Right forelimb (tissue), 1 donor: ENCODE measurements at places on chromosomes 1 and 21.

DNA sequence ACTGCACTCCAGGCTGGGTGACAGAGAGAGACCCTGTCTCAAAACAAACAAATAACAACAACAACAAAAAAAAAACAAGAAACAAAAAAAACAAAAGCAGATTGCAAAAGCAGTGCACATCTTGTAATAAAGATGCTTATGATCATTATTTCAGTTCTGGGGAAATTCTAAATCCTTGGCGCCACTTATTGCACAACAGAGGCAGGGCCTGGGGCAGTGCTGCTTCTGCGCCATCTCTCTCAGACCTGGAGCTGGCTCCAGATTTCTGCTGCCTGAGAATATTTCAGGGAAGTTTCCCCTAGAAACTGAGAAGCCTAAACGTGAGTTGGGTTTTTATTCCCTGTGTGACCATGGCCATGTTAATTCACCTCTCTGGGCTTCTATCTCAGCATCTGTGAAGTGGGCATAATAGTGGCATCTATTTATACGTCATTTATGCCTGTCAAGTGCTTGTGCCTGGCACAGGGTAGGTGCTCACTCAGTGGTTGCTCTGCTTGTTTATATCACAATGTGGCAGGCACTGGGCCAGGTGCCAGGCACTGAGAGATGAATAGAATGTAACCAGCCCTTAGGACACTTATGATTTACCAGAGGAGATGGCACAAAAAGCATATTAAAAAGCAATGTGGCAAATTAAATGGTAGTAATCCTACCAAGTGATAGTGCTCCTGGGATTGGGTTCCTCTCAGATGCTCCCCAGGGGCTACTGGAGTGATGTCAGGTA, 67.9 kb downstream of the MDM4 start:
- no peak for DNase-seq

- no peak for DNase-seq
These were observed 53.4 kb upstream of the PTGFR start for GRCh38 chr1:78437396-78437795.

DNA sequence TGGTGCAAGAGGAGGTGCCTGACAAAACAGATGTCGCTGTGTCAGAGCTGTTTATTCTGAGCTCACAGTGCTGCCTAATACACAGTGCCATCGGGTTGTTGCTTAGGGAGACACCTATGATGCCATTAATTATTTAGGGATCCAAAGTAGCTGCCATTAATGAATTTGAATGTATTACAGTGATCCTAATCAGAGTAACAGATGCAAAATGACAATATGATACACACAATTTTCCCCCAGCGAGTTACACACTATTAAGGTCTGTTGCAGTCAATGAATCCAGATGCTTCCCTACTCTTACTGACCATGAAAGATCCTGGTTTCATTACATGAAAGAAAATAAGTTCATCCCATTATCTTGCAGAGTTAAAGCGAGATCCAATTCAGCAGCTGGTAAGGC, 91.3 kb downstream of the RWDD3 start:
- DNase-seq, result no peak

GRCh38 chr1:149931212-149931790, 3.7 kb upstream of the SF3B4 start:
- no peak for DNase-seq

DNA sequence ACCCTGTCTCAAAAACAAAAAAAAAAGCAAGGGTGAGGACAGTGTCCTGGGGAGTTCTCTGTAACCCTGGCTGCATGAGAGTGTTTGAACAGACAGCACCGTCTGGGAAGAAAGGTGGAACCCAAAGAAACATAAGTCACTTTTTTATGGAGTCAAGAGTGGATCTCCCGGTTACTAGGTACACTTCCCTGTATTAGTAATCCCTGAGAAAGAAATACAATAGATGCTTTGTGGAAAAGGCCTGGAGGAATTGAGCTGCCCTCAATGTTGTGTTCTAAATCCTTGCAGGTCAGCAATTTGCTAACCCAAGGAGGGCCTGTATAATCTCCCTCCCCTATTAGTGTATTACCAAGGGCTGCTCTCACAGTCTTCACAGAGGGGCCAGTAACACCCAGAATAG, 16.6 kb downstream of the DEGS1 start:
- DNase-seq, result no peak

DNA sequence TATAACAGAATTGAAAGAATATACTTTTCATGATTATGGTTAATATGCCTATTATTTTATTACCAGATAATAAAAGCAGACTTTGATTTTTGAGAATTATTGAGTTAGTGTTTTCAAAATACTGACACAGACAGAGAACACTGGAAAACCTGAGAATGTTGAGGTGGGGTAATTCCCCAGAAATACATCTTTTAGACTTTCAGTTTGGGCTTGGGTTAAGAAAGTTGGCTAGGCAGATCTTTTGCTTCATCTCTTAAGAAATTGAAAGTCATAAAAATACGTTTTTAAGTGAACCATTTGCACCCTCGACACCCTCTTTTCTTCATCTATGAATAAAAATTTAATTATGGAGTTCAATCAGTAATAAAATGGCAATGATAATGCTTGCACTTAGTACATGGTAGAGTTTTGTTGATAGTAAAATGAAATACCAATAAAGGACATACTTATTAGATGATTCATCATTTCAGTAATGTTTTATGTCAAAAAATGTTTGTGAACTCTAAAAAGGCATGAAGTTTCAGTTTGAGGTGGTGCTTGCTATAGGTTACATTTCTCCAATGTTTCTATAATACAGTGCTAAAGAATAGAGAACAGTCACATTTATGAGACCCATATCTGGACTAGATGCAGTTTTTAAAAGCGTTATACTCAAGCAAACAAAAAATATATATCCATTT, 1.9 kb upstream of the SAMSN1 start:
- no peak for DNase-seq

DNA sequence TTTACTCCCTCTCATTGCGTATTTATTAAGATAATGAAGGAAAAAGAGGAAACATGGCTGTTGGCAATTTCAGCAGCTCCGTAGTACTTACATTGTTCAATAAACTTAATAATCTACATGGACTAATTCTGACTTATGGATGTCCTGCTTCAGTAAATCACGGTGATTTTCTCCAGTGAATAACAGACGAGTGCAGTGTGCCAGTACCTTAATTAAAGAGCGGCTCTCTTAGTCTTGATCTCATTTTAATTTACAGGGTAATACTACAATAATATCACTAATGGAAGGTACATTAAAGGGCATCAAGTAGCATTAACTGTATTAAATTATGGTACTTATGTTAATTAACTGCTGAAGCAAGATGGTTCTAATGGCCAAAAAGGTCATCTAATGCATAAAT, 187.2 kb downstream of the NTNG1 start:
- no peak for DNase-seq
